Activated CD8-positive, alpha-beta memory T cell treated with anti-CD3 and anti-CD28 coated beads for 48 hours (primary cell): ENCODE measurements at places on chromosomes 7 and 10.

DNA sequence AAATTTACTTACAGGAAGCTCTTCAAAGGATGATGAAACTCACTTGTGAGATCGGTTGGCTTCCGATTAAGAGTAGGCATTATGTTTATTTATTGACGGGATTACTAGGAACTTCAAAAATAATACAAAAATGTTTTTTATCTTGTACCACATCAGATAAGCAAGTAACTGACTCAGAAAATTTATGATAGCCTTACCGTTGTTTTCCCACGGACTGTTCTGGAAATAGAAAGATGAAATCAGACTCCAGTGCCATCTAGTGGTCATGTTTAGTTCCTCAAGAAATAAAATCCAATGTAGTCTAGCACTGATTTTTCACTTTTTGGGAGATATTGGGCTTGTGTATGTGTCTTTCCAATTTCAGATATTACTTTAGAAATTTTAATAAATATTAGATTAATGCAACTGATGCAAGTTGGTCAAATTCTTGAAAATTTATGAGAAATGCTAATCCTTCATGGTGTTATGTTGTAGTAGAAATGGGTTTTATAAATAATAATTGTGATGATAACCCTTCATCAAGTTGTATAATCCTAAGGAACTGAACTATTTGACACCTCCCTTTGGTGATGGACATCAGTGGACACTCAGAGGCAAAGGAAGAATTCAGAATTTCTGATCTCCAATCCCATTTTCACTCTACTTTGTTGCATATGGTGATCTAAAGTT is 168.8 kb downstream of the TMEM26 start:
- DNase-seq: no peak

- DNase-seq: no peak
Observed at GRCh38 chr10:111344804-111345203, 268.0 kb downstream of the ADRA2A start.

GRCh38 chr7:28520074-28521015 is 108.0 kb downstream of the CREB5 start:
- DNase-seq: no peak

DNA sequence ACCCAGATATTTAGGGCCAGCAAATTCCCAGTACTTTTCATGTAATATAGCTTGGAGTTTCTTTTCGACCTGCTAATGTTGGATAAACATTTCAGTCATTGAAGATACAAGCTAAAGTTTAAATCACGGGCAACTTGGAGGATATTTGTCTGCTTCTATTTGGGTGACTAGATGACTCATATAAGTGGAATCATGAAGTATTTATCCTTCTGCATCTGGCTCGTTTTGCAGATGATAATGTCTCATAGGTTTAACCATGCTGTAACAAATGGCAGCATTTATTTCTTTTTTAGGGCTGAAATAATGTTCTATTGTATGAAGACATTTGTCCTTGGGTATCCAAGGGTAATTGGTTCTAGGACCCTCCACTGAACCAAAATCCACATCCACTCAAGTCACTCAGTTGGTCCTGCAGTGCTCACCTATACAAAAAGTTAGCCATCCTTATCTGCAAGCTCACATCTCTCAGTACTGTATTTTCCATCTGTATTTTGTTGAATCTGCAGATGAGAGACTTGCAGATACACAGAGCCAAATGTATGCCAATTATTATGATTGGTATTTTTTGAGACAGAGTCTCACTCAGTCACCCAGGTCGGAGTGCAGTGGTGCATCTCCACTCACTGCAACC is 187.2 kb upstream of the CSTF2T start:
- no peak for DNase-seq

- DNase-seq: no peak
Observed at GRCh38 chr10:34491678-34492077, 323.4 kb downstream of the PARD3 start.

- DNase-seq: no peak
Observed at GRCh38 chr10:121098211-121098610, 247.0 kb downstream of the WDR11 start.

- DNase-seq: no peak
Observed at GRCh38 chr7:134186801-134187200, 59.7 kb downstream of the LRGUK start.

- no peak for DNase-seq
Observed at GRCh38 chr10:15436696-15437095, 65.6 kb upstream of the FAM171A1 start.

- DNase-seq: no peak
Observed at GRCh38 chr10:60760711-60761210, 17.5 kb upstream of the CDK1 start.

DNA sequence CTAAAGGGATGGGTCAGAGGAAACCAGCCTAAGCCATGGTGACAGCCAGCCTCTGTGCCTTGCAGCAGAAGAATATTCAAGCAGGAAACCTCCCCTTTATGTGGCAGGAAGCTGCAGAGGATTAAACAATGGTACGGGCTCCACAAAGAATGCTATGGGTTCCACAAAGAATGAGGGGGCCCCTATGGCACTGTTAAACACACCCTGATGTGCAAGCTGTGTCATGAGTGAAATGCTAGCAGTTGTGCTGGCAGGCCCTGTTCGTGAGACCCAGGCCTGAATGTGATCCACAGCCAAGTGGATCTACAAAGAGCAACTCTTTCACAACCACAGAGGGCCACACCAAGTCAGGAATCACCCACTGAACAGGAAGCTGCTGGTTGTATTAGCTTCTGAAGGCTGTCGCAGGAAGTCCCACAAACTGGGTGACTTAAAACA is 68.9 kb downstream of the MYOF start:
- DNase-seq: no peak

DNA sequence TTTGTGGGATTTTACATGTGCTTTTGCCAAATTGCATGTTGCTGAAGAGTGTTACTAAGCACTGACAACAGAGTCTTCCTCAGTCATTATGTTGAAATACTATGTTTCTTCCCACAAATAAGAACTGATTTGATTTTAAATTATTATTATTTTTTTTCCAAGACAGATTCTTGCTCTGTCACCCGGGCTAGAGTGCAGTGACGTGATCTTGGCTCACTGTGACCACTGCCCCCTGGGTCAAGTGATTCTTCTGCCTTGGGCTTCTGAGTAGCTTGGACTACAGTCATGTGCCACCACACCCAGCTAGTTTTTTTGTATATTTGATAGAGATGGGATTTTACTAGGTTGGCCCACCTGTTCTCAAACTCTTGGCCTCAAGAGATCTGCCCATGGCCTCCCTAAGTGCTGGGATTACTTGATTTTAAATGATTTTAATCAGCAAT is 42.3 kb downstream of the MINPP1 start:
- no peak for DNase-seq

GRCh38 chr10:112262546-112262945 is 20.7 kb upstream of the TECTB start:
- no peak for DNase-seq

DNA sequence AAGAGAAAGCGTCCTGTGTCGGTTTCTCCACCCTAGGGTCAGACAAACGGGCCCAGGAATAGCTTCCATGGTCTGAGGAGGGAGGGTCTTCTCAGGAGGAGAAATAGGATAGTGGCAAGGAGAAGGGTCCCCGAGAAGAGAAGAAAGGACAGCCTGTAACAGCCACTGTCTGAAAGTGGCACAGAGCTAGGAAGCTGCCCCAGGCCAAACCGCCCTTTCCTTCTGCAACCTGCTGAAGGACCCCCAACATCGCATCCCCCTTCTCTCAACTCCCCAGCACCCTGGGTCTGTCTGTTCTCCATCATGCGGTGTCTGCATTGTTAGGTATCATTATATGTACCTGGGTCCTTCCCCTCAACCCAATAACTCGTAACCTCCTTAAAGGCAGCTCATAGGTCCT is 47.1 kb downstream of the COL17A1 start:
- DNase-seq: no peak

- no peak for DNase-seq
Observed at GRCh38 chr10:102227050-102227449, 951 bp downstream of the ELOVL3 start.

- no peak for DNase-seq
Observed at GRCh38 chr7:105621617-105622016, 40.3 kb upstream of the EFCAB10 start.

DNA sequence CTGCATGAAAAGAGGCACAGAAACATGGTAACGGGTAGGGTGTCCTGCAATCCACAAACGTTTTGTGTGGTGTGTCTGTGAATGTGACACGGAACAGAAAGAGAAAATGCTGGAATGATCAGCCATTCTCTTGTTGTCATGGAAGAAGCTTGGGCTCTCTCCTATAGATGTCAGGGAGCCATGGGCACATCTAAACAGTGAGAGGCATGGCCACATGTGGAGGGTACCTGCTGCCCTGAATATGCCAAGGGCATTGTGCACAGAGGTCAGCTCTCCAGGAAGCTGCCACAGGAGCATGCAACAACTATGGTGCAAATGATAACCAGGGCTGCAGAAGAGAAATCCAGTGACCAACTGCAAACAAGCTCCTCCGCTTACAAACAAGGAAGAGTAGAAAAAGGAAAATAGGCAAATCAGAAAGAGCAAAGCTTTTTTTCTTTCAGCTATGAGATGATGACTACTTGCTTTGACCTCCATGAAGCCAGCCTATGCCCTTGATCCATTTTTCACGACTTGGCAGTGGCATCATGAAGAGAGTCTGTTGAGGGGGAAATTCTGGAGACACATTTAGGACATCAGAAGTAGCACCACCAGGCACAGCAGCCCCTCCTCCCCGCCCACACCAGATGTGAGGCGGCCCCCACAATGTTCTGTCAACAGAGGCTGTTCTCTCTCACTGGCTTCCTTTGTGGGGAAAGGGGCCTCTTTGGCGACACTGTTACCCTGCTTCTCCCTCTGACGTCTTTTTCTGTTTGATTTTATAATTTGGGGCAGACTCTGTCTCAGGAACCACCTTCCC is 4.8 kb upstream of the PDE1C start:
- no peak for DNase-seq

GRCh38 chr7:28984631-28985030 is 26.5 kb upstream of the TRIL start:
- no peak for DNase-seq

DNA sequence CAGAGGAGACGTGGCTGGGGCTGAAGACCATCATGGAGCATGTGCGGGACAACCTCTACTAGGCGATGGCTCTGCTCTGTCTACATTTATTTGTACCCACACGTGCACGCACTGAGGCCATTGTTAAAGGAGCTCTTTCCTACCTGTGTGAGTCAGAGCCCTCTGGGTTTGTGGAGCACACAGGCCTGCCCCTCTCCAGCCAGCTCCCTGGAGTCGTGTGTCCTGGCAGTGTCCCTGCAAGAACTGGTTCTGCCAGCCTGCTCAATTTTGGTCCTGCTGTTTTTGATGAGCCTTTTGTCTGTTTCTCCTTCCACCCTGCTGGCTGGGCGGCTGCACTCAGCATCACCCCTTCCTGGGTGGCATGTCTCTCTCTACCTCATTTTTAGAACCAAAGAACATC is 22.0 kb upstream of the CPA5 start:
- no peak for DNase-seq

GRCh38 chr7:28528899-28529298 is 116.6 kb downstream of the CREB5 start:
- DNase-seq: no peak

GRCh38 chr7:125847692-125848091 is 918.1 kb upstream of the POT1 start:
- no peak for DNase-seq

DNA sequence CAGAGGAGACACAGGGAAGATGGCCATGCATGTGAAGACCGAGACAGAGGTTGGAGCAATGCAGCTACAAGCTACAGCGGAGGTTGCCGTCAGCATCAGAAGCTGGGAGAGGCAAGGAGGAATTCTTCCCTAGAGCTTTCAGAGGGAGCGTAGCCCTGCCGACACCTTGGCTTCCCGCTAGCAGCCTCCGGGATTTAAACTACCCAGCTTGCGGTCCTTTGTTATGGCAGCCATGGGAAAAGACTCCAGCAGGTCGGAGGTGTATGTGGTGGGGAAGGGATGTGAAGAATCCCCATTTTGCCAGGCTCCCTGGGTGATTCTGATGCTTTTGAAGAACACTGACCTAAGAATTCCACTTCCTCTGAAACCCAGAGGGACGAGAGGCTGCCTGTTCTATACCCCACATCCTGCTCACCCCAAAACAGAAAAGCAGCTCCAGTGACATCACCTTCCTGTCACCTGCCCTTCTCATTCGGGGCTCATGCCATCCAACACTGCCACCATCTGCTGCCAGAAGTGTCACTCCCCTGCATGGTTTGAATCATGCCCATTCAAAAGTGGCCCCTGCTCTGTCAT is 3.3 kb upstream of the SEPHS1 start:
- DNase-seq: no peak

DNA sequence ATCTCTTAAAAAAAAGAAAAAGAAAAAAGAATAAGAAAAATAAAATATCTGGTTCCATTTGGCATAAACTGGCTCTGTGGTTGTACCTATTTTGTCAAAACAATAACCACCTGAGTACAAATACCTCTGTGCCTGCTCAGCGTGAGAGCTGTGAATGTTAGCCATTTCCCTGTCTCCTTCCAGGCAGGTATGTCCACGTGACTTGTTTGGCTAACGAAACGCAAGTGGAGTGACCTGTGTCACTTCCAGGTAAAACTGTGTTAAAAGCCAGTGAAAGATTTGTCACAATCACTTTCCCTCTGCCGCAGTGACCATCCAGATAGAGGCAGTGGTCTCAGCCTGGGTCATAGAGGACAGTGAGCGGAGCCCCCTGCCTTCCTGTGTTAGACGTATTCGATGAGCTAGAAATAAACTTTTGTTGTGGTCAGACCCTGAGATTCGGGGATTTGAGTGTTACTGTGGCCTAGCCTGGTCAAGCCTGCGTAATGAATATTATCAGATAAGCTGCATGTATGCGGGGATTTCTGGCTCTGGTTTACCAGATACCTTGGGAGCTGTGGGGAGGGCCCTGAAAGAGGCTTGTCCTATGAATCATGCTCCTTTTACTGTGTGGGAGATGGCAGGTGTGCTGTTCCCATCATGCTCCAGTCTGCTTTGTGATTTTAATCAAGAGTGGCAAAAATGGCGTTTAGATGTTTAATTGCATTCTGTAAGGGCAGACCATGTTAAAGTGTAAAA is 3.8 kb downstream of the PTER start:
- no peak for DNase-seq

- DNase-seq: no peak
Observed at GRCh38 chr7:46939558-46939957, 642.4 kb downstream of the TNS3 start.

GRCh38 chr7:82209179-82209747 is 234.3 kb downstream of the CACNA2D1 start:
- DNase-seq: no peak

DNA sequence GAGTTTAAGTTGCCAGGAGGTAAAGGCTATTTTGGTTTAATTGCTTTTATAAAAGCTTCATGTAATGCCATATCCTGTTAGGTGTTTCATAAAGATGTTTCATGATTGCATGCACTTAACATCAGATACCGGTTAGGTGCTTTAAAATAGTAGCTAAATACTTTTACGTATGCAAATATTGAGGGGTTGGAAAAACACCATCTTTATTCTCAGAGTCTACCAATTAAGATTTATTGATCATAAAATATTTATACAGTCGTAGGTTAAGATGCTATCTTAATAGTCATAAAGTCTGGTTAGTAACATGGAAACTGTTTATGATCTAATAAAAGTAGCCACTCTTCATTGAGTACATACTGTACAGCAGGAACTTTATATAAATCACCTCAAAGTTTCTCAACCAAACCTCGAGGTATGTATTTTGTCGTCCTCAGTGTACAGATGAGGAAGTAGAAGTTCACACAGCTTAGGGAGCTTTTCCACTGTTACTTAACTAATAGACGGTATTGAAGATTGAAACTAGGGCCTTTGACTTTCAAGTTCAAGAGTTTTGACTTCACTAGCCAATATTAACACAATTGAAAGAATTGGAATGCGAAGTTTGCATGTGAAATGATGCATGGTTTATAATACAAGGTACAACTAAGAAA is 897.1 kb downstream of the GATA3 start:
- no peak for DNase-seq
